ENCODE measurements at places on chromosomes 6 and 20.
A peak's percentile ranks its signal among the peaks of the same experiment; 100 is the strongest.

DNA sequence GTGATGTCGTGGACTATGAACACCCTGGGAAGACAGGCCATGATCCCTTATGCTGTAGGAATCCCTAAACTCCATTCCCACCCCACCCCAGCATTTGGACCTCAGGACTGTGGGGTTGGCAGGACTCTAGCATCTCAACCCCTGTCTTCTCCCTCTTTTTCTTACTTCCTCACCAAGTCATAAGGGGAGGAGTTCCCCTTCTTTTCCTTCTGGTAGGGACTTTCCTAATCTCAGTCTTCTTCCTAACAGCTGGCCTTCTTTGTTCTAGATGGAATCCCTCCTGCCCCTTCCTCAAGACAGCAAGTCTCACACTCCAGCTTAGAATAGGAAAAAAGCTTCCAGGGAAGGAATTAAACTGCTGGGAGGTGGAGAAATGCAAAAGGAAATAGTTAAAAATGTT is 2.3 kb upstream of the SIRPB2 start:
- no peak for DNase-seq

DNA sequence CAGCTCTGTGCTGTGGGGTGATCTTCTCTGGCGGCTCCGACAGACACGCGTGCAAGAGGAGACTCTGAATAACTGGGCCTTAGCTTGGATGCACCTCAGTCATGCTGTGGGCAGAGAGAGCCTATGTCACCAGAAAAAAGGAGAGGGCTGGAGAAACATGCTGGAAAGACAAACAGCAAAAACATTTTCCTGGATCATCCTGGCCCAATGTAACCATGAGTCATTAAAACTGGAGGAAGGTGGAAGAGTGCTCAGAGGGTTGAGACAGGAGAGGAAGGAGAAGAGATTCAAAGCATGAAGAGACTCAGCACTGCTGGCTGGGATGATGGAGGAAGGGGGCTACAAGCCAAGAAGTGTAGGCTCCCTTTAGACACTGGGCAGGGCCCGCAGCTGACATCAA is 292.0 kb downstream of the CDH26 start:
- DNase-seq, result no peak

- DNase-seq, result no peak
These were observed at the start of gene DDR1 for GRCh38 chr6:30883685-30884520. Gene DDR1, plus strand, starts transcription at chr6:30884519. Its CDS starts 4,211 bp downstream, at chr6:30888730.

DNA sequence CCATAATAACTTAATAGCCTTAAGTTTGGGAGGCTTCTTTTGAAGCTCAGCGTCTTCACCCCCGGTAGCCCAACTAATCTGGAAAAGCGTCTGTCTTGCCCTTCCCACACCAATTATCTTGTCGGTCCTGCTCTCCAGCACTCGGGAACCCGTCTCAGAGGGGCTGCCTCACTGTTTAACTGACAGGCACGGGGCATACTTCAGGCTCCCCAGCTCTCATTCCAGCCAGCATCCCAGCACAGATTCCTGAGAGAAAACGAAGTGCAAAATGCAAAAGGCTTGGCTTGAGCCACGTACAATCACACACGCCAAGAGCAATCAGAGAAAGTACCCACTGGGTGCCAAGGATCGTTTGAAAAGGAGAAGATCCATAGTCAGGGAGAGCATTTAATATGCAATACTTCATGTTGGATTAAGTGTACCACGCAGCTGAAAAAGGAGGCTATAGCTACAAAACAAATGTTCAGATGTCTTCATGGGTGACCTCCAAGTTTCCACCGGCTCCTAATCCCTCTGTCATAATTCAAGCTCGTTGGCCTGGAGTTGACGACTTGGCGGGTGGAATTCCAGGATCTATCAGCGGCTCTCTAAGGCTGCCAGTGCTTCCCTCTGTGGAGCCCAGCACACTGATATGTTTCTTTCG is 53.7 kb upstream of the STX16 start:
- no peak for DNase-seq

DNA sequence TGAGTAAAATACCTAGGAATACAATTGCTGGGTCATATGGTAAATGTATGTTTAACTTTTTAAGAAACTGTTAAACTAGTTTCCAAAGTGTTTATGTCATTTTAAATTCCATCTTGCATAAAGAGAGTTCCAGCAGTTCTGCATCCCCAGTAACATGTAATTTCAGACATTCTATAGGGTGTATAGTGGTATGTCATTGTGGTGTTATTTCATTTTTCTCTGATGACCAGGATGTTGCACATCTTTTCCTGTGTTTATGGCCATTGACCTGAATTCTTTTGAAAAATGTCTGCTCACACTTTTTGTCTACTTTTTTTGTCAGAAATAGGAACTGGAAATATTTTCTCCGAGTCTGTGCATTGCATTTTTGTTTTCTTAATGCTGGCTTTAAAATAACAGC is 128.9 kb downstream of the TMEM200A start:
- DNase-seq, result no peak

GRCh38 chr6:105330913-105331312 is 72.0 kb downstream of the PREP start:
- no peak for DNase-seq

DNA sequence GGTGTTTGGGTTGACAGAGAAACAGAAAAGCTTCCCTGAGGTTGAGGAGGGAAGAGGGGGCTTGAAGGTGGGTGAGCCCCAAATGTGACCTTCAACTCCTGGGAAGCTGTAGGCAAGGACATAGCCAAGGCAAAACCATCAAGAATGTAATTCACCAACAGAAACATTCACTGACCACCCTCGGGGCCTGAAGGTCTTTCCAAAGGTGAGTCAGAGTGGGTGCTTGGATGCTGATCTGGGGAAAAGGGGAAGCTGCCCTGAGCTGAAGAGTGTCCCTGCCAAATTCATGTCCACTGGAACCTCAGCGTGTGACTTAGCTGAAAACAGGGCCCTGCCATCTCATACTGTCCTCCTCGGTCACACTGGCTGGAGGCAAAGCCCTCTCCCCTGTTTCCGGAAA is 234.2 kb upstream of the SULF2 start:
- DNase-seq, result no peak

DNA sequence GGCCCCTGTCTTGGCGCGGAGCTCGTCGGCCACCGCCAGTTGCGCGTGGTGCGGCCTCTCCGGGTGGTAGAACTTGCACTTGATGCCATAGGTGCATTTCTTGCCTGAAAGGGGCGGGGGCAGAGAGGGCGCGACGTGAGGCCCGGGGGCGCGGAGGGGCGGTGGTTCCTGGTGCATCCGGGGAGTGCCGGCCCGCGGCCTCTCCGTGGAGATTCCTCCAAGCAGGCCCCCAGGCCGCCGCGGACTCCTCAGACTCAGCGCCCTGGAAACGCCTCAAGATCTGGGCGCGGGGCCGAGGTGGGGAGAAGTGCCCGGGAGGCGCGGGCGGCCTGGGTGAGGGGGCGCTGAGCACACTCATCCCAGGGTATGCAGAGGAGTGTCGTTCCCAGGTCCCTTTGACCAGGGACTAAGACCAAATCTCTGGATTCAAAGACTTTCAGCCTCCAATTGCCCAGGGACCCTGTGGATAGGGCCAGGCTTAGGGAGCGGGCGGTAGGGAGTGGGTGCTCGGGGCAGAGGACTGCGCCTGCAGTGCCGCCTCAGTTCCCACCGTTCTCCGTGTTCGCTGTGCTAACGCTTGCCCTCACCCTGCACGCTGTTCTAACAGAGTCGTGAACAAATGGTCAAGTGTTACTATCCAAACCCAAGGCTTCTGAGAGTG is 33.3 kb downstream of the ZC3H12D start:
- no peak for DNase-seq

DNA sequence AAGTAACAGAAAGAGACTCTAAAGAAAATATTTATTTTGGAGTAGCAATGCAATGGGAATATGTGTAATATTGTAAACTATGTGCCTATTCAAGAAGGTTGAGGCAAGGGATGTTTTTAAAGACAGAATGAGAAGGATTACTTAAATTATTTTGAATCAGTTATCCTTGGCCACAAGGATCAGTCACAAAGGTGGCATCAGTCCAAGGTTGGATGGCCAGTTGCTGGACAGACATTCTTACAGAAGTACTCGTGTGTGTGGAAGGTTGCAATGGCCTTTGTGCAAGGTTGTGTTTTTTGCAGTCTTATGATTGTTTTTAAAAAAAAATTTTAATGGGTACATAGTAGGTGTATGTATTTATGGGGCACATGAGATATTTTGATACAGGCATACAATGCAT is 2.0 kb downstream of the QRSL1 start:
- DNase-seq, result no peak

DNA sequence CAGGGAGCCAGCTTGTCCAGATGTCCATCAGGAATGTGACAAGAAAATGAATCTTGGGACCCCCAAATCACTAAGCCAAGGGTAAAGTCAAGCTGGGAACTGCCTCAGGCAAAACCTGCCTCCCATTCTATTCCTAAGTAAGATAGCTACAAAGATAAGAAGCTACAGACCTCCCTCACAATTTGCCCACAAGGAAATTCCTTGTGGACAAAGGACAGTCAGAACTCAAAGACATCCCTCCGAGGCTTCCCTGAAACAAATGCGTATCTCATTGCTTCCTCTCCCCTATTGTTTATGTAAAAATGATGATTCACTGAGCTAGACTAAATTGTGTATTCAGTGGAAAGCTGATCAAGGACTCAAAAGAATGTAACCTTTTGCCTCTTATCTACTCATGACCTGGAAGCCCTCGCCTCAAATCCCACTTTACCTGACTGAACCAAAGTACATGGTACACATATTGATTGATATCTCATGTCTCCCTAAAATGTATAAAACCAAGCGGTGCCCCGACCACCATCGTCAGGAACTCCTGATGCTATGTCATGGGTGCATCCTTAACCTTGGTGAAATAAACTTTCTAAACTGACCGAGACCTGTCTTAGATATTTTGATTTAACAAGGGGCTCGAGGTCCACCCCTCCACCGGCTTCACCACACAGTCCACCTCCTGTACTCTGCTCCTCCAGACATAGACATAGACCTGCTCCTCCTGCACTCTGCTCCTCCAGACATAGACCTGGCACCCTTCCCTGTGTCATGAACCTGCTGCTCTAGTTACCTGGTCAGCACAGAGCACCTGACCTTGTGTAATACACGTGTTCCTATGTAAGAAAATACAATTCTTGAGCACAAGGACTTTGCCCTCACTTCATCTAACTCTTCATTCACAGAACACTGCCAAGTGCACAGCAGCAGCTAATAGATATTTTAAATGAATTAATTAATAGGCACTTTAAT is 81.4 kb downstream of the WDR27 start:
- DNase-seq, result no peak

GRCh38 chr20:20430066-20430465 is 62.2 kb downstream of the INSM1 start:
- no peak for DNase-seq

DNA sequence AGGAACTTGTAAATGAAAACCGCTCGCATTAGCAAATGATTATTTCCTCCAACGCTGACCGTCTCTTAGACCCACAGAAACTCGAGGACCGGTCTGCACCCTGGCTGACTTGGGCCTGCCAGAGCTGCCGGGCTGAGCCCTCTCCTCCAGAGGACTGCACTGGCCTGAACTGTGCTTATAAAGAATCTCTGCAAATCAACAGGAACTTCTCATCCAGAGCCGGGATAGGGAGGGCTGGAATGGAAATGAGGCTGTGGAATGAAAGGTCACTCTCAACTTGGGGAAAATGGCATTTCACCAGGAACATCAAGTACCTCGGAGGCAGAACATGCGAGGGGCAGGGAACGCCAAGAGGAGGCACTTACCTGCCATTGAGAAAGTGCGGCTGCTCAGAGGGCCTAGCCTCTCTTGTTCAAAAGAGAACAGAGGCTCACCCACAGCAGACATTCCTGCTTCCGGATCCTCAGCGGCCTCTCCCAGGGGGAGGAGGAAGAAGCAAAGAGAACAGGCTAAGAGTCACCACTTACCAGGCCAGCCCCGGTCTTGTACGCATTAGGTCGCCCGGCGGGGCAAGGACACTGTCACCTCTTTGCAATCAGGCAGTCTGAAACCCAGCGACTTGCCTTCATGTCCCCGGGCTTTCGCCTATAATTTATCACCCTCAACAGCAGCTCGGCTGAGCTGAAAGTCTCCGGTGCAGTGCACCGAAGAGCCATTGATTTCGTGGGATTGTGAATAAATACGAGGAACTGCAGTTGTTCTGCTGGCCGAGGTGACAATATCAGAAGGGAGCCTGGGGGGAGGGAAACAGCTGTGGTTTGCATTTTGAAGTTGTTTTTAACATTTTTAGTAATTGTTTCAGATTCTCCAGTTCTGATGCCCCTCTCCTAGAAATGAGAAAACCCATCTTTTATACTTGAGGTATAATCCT is 37.6 kb downstream of the ZMYND8 start:
- no peak for DNase-seq

DNA sequence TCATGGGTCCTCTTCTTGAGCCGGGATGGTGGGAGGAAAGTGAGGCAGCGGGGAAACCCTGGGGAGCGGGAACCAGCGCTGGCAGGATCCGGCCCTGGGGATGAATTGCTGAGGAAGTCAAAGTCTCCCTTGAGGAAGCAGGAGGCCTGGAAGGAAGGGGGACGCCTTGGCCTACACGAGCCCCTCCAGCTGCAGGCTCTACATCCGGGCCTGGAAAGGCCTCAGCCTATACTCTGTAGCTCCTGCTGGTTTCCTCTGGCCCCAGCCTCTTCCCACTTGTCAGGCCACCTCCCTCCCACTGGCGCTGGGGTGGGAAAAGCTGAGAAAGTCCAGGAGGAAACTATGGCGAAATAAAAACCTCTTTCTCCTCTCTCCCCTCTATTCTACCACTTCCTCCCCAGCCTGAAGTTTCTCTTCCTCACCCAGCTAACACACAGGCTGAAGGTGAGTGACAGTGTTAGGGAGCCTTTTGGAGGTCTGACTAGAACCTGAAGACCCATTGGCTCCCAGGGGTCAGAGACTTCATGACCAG is 14.9 kb downstream of the TREML2 start:
- DNase-seq, result no peak

- no peak for DNase-seq
These were observed 4.5 kb upstream of the FAM110A start for GRCh38 chr20:828987-829386.

GRCh38 chr6:13742961-13743735 is 31.5 kb upstream of the RANBP9 start:
- no peak for DNase-seq

DNA sequence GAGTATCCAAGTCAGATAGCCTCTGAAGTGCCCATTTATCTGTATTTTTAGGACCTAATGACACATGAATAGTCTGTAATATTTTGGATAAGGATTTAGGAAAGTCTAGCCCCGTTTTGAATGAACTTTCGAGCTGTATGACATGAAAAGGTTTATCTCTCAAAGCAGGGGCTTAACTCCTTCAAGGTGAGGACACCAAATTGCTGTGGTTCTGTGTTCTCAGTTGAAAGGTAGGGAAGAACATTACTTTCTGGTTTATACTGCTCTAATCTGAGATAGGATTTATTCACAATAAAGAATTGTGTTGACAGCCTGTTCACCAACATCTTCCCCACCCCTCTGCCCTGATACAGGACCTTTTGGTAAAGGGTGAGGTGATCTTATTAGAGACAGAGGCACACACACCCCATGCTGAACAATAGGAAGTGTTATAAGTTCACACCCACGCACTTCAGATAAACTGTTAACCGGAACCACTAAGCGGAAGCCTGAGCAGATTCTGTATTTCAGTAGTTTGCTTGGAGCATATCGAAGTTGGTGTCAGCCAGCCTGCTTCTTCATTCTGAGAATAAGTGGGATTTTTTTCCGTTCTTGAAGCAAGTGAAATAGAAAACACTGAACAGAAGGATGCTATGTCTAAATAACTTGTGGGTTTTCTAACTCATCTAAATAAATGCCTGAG is 223.3 kb downstream of the TMEM242 start:
- DNase-seq, result no peak

- DNase-seq, result peak; percentile 24
These were observed 27.8 kb downstream of the SLC23A2 start for GRCh38 chr20:4973330-4974097.
